Heart right ventricle (tissue), 16 donors: ENCODE measurements at places on chromosomes 2 and 18. TPM values are rescaled to one million over a fixed set of nuclear protein-coding genes. Genes with fewer than 3 reads are reported as not detected.

DNA sequence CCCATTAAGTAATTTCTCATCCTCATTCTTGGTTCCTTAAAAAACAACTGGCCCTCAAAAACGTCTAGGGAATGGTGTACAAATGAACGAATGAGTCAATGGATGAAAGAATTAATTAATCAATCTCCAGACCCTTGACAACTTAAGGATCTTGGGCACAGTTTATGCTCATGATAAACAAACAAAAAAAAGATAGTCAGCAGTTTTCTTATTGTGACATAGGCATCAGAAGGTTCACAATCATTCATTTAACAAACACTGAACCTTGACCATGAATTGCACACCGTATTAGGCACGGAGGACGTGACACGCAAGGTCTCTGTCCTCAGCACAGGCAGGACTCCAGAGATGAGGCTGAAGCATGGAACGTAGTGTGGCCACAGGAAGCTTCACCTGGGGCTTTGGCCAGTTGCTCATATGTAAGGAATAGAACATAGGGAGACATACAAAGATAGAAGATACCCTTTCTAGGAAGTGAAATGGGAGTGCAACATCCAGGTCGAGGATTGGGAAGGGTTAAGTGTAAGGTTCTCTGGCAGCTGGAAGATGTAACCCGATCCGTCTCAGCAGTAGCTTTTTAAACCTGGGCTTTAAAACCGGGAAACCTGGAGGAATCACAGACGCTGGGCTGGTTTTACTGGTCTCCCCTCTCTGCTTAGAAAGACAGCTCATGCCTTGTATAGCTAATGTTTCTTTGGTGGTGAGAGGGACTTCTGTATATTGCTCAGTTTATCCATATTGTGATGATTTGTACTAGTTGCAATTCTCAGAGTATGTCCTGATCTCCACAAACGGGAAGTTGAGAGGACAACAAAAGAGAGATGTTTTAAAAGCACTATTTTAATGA is 8.9 kb upstream of the LTBP1 start:
- no peak for DNase-seq
- no peak overlapping the region for H3K27ac ChIP-seq
- no peaks in the 10 kb centered on the region for H3K27me3 ChIP-seq
- H3K4me1 ChIP-seq: no peaks in the 10 kb centered on the region

- no peaks in the 10 kb centered on the region for H3K4me1 ChIP-seq
- no peaks in the 10 kb centered on the region for H3K36me3 ChIP-seq
- DNase-seq: no peak
- no peaks in the 10 kb centered on the region for H3K27me3 ChIP-seq
- H3K27ac ChIP-seq: no peak overlapping the region
- no peak overlapping the region for H3K4me3 ChIP-seq
Observed at GRCh38 chr2:7052404-7052803, 135.2 kb downstream of the RNF144A start.

- no peaks in the 10 kb centered on the region for H3K36me3 ChIP-seq
- no peak overlapping the region for H3K4me3 ChIP-seq
- no peaks in the 10 kb centered on the region for H3K27me3 ChIP-seq
- no peak overlapping the region for H3K27ac ChIP-seq
- DNase-seq: no peak
Observed at GRCh38 chr18:66873899-66874298, 270.0 kb upstream of the CDH19 start.

GRCh38 chr2:43228321-43228751 is 1.9 kb upstream of the ZFP36L2 start:
- peaks cover 38% of the 10 kb centered on the region for H3K36me3 ChIP-seq
- no peak for DNase-seq
- peak overlapping the region; percentile 97 for H3K27ac ChIP-seq
- no peaks in the 10 kb centered on the region for H3K27me3 ChIP-seq

- H3K4me1 ChIP-seq: no peaks in the 10 kb centered on the region
- H3K27ac ChIP-seq: no peak overlapping the region
- no peak for DNase-seq
Observed at GRCh38 chr2:209208211-209208610, 215.6 kb upstream of the MAP2 start.

DNA sequence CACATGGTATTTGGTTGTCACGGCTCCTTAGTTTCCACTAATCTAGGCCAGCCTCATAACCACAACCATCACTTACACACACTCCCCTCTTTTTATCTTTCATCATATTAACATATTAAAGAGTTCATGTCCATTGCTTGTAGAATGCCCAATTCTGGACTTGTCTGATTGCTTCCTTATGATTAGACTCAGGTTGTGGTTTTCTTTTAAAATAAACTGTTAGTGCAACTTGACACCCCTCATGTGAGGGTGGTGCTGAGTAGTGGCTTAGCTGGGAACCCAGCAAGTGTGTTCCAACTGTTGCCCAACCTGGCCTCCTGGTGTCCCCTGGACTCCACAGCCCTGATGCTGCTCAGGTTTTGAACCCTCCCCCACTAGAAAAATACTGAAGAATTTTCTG is 20.1 kb upstream of the CD207 start:
- no peak overlapping the region for H3K4me3 ChIP-seq
- no peak for DNase-seq
- H3K4me1 ChIP-seq: no peaks in the 10 kb centered on the region
- no peaks in the 10 kb centered on the region for H3K36me3 ChIP-seq

DNA sequence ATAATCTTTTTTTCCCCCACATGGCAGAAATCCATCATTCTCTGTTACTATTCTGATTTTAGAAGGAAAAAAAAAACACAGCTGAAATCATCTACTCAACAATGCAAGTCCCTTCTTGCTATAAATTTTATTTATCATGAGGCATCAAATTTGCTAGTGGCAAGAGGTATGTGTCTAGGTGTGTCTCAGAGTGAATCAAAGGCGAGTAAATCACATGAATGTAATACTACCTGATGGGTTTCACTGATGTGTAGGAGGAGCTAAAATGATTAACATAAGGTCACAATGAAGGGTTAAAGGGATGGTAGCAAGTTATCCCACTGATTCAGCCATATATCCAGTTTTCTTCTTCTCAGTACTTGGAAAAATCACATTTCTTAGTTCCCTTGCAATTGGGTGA is 24.5 kb upstream of the PELI1 start:
- H3K4me1 ChIP-seq: peaks cover 9% of the 10 kb centered on the region
- no peak overlapping the region for H3K4me3 ChIP-seq
- no peaks in the 10 kb centered on the region for H3K27me3 ChIP-seq
- H3K27ac ChIP-seq: no peak overlapping the region

Gene SRD5A2
- not detected for total RNA-seq

- no peak overlapping the region for H3K4me3 ChIP-seq
- no peaks in the 10 kb centered on the region for H3K27me3 ChIP-seq
- DNase-seq: no peak
- H3K36me3 ChIP-seq: no peaks in the 10 kb centered on the region
- H3K4me1 ChIP-seq: no peaks in the 10 kb centered on the region
- H3K27ac ChIP-seq: no peak overlapping the region
Observed at GRCh38 chr2:113104054-113104611, 23.3 kb upstream of the IL1RN start.

DNA sequence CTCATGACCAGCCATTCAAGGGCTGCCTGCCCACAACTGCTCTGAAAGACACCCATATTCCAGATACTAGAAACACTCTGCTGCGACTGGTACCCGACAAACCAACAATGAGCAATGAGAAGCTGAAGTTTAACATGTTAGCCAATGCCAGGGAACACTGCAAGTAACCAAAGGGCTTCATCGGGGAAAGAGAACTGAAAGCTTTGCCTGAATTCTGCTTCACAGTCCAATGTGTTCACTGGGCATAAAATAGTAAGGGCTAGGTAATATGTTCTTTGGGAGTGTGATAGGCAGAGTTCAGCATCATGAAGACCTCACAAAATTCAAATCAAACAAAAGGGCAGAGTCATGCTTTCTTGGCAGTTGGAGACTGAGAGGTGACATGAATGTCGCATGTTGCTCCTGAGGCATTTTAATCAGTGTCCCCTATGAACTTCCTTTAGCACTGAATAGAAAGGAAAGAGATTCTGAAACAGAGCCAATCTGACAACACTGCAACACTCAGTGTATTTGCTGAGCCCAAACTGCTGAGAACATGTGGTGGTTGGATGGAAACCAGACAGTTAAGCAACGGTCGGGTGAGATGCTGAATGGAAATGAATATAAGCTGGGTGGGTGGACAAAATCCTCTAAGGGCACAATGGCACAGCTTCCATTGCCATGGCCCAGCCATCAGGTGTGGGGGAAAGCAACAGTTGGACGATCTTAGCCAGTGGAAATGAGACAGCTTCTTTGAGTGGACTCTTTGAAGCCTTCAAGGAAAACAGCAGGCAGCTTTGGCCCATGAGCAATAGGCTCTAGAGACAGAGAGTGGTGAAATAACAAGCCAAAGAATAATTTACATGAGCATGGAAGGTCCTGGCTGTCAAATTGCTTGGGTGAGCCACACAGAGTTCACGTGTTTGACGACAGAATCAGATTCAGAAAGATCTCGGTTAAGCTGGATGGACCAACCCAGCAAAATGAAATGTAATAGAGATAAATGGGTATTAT is 277.5 kb downstream of the AFF3 start:
- no peak overlapping the region for H3K27ac ChIP-seq
- peaks cover 20% of the 10 kb centered on the region for H3K4me1 ChIP-seq
- H3K36me3 ChIP-seq: no peaks in the 10 kb centered on the region
- DNase-seq: no peak
- H3K4me3 ChIP-seq: no peak overlapping the region
- no peaks in the 10 kb centered on the region for H3K27me3 ChIP-seq

Gene DYNAP
- total RNA-seq: not detected

DNA sequence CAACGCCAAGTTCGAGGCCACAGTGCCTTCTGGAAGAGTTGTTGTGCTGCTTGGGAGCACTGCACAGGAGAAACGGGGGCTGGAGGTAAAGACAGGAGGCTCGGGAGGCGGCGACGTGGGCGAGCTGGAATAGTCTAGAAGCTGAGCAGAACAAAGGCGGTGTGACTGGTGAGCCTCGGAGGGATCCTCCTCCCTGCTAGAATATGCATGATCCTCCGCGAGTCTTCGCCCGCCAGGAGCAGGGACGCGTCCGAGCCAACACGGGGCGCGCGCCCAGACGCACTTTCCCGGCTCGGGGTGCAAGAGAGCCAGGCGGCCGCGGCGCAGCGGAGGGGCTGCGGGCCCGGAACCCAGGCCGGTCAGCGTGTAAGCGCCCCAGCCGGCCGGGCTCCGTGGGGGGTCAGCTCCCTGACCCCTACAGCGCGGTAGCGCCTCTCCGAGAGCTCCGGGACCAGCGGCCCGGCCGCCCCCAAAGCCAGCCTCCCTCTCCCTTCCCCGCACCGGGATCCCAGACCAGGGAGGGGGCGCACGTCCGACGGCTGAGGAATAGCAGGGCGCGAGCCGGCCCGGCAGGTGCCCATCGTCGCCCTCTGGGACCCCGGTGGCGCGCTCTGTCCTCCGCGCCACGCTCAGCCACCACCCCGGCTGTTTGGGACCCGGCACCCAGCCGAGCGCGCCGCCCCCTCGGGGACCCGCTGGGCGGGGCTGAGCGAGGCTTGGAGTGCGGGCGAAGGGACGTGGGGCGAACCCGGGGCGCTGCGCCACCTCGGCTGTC is 62.5 kb downstream of the GNAL start:
- peaks cover 8% of the 10 kb centered on the region for H3K4me1 ChIP-seq
- H3K27me3 ChIP-seq: peaks cover 69% of the 10 kb centered on the region
- peak overlapping the region; percentile 14 for H3K4me3 ChIP-seq

- H3K4me3 ChIP-seq: no peak overlapping the region
- no peaks in the 10 kb centered on the region for H3K4me1 ChIP-seq
- H3K27me3 ChIP-seq: peaks cover 3% of the 10 kb centered on the region
- DNase-seq: no peak
- no peaks in the 10 kb centered on the region for H3K36me3 ChIP-seq
Observed at GRCh38 chr2:84288293-84288692, 170.8 kb downstream of the SUCLG1 start.

Gene ATP6V1B1
- total RNA-seq: not detected

DNA sequence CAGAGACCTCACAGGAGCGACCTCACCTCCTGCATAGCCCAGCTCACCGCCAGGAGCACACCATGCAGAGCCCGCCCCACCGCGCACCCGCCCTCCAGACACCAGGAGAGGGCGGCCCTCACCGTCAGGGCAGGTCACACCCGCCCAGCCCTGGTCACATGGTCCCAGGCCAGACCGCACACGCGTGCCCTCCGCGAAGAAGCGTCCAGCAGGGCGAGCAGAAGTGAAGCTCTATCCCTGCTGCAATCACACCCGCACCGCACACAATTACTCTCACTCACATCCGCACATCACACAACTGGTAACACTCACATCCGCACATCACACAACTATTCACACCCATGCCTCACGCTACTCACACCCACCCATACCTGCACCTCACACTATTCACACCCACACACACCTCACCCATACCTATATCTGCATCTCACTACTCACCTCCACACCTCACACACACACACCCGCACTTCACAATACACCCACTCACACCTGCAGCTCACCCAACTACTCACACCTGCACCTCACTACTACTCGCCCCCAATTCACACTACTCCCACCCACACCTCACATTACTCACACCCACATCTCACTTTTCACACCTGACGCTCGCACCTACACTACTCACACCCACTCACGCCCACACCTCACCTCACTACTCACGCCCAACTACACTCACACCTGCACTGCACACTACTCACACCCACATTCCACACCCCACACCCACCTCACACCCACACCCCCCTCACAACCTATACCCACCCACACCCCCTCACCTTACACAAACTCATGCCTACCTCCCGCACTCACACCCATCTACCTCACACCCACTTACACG is 242.0 kb downstream of the HDAC4 start:
- no peak overlapping the region for H3K27ac ChIP-seq
- no peaks in the 10 kb centered on the region for H3K27me3 ChIP-seq
- peaks cover 4% of the 10 kb centered on the region for H3K4me1 ChIP-seq
- no peak for DNase-seq
- H3K4me3 ChIP-seq: no peak overlapping the region
- peaks cover 35% of the 10 kb centered on the region for H3K36me3 ChIP-seq

GRCh38 chr2:221385716-221386115 is 186.4 kb downstream of the EPHA4 start:
- H3K27ac ChIP-seq: no peak overlapping the region
- no peak overlapping the region for H3K4me3 ChIP-seq
- no peak for DNase-seq
- no peaks in the 10 kb centered on the region for H3K4me1 ChIP-seq
- H3K27me3 ChIP-seq: no peaks in the 10 kb centered on the region

- peak overlapping the region; percentile 78 for H3K27ac ChIP-seq
- no peaks in the 10 kb centered on the region for H3K27me3 ChIP-seq
- H3K36me3 ChIP-seq: no peaks in the 10 kb centered on the region
- no peak overlapping the region for H3K4me3 ChIP-seq
Observed at GRCh38 chr2:159146996-159147666, 139.4 kb downstream of the WDSUB1 start.

Gene KIF3C
- total RNA-seq: 1.4 TPM

- DNase-seq: no peak
- peaks cover 2% of the 10 kb centered on the region for H3K4me1 ChIP-seq
- no peaks in the 10 kb centered on the region for H3K36me3 ChIP-seq
Observed at GRCh38 chr18:61587865-61588264, 254.6 kb downstream of the CDH20 start.

Gene SMAD2
- total RNA-seq: 111 TPM

GRCh38 chr18:54983041-54983686 is 23.9 kb upstream of the CCDC68 start:
- DNase-seq: no peak
- no peak overlapping the region for H3K27ac ChIP-seq
- H3K36me3 ChIP-seq: no peaks in the 10 kb centered on the region
- no peaks in the 10 kb centered on the region for H3K4me1 ChIP-seq
- no peaks in the 10 kb centered on the region for H3K27me3 ChIP-seq
- H3K4me3 ChIP-seq: no peak overlapping the region
